Upper lobe of right lung (tissue), 1 donor: ENCODE measurements at places on chromosomes 3 and 15. TPM values are rescaled to one million over a fixed set of nuclear protein-coding genes. Genes with fewer than 3 reads are reported as not detected.
A peak's percentile ranks its signal among the peaks of the same experiment; 100 is the strongest.

The TF gene
- total RNA-seq, result 1.3 TPM

The CLDN11 gene
- 11.7 TPM for total RNA-seq

The DNAJA4 gene
- 17.9 TPM for total RNA-seq

The CDC25A gene
- 0.90 TPM for total RNA-seq

DNA sequence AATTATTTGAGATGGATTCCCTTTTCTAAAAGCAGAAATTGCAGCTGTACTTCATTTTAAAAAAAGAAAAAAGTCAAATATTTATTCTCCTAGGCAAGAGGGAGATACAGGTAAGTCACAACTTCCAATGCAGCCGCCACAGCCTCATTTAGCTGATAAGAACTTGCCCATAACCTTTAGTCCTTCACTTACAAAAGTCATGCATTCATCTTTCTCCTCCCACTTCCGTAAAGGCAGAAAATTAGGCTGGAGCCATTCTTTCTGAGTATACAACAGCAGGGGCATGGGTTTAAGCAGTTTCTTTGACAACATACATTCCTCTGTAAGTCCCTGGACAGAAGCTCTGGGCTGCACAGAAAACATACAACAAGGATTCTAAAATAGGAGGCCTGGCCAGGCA, 4.3 kb downstream of the SUCLG2 start:
- no peak for DNase-seq

DNA sequence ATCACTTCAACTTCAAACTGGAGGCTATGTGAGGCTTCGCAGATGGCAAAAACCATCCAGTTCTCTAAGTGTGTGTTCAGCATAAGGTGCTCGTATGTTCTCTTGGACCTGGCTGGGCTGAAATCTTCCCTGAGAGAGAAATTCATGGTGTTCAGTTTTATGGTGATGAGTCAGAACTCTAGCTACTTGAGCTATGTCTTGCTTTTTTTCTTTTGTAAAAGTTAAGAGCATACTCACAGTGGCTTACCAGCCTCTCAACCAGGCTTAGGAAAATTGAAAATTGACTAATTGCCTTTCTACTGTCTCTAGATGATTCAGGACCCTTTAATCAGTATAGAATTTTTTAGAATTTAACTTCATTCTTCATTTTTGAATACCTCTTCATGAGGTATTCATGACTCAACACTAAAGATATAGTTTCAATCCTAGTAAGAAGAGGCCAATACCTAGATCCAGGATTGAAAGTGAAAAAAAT, 617.5 kb downstream of the TBL1XR1 start:
- no peak for DNase-seq

DNA sequence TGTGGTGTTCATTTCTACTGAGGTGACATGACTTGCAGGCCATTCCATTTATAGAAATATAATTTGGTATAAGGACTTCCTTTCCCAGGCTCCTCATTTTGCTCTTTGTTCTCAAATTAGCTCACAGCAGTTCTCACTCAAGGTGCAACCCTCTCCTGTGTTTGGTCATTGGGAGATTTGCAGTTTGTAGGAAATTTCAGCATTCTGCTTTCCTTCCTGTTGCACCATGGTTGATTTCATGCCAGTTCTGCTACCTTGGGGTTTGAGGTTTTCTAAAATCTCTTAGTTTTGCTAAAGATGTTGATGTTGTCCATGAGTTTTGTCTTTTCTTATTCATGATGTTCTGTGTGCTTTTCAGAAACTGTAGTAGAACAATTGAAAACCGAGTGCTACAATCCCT, 65.7 kb upstream of the PROK2 start:
- DNase-seq, result no peak

DNA sequence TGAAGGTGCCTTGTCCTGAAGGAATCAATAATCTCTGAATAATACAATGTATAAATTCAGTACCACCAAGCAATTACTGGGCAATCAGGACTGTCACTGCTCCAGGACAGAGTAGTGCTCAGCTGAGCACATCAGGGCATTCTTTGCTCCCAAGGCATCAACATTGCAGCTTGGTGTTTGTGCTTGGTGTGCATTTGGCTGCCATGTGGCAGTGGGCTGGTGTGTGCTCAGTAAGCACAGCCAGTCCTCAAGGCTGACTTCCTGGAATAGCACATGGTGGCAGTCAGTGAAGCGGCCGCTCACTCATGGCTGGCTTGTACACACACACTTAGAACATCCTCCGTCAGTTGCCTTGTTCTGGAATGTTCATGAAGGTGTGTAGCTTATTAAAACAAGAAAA, 217.0 kb downstream of the EPHB1 start:
- DNase-seq, result no peak

- no peak for DNase-seq
Measured at GRCh38 chr3:114418107-114418506, 124.3 kb downstream of the TIGIT start.

DNA sequence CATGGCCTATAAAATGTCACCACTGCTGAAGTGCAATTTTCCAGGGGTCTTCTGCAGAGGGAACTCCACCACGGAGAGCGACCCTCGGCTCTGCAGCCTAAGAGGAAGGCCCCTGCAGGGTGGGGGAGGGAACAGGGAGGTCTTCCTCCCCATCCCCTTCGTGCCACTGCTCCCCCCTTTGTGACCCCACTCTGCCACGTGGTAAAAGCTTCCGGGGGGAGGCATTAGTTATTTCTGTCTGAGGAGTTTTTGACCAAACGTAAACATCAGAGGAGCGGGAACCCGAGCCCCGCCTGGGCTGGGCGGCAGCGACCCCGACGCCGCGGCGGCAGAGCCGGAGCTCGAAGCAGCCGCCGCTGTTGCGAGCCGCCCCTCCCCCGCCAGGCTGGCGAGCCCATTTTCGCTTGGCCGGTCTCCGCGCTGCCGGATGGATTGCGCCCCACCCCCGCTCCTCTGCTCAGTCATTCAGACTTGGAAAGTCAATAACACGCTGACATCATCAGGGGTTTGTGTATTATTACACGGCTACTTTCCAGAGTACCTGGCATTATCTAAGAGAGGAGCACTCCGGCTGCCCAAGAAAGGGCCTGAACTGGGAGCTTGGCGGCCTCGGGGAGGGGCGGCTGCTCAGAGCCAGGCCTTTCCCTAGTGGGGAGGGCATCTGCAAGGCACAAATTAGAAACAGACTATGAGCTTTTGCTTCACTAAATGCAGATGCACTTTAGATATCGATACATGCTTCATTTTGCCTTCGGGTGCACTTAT, 162.5 kb upstream of the TBL1XR1 start:
- DNase-seq, result peak; percentile 96
